A549 treated with CpdA at 1 μM for 4 hours (cell line): ENCODE measurements at places on chromosomes 13 and 19. TPM values are rescaled to one million over a fixed set of nuclear protein-coding genes. Genes with fewer than 3 reads are reported as not detected.

Gene LIPE
- 1.6 to 3.1 TPM (median 2.3 TPM) in 5 replicates for total RNA-seq

Gene CHERP
- 29.7 to 35.1 TPM (median 32.5 TPM) in 5 replicates for total RNA-seq

Gene LYL1
- total RNA-seq: 0.62 to 1.0 TPM (median 0.77 TPM) in 5 replicates

Gene RFXAP
- 0.93 to 1.3 TPM (median 1.1 TPM) in 5 replicates for total RNA-seq

Gene FGF14
- 0.01 to 0.02 TPM in 2 of 5 replicates, not detected in the others for total RNA-seq

Gene PDS5B
- 7.6 to 15.8 TPM (median 10.2 TPM) in 5 replicates for total RNA-seq

Gene CCDC122
- total RNA-seq: 2.4 to 3.7 TPM (median 3.5 TPM) in 5 replicates

Gene ZNF154
- total RNA-seq: not detected in 5 replicates

Gene NDUFS7
- total RNA-seq: 69.3 to 82.1 TPM (median 71.5 TPM) in 5 replicates

Gene POLR1G
- 43.7 to 53.6 TPM (median 44.4 TPM) in 5 replicates for total RNA-seq

Gene CSNK1G2
- 32.6 to 49.8 TPM (median 45.6 TPM) in 5 replicates for total RNA-seq

Gene STOML3
- not detected in 5 replicates for total RNA-seq

Gene KCNRG
- 0.42 to 0.72 TPM (median 0.53 TPM) in 5 replicates for total RNA-seq

Gene TSHZ3
- 3.0 to 4.8 TPM (median 3.4 TPM) in 5 replicates for total RNA-seq
